ENCODE measurements at places on chromosomes 4 and X. TPM values are rescaled to one million over a fixed set of nuclear protein-coding genes. Genes with fewer than 3 reads are reported as not detected.

DNA sequence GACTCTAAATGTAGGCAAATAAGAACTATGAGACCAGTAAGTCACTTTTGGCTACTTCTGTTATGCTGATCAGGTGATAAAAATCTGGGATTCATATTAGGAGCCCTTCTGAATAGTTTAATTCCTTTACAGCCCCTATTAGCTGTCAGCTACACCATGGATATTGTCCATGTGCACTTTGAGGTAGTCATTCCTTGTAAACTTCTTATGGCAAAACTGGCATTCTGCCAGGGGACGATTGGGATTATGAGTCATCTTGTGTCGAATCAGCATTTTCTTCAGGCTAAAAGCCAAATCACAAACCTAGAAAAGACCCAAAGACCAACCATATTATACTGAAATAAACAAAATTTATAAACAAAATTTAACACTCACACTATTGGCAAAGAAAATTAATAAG, 227.6 kb downstream of the PRDM5 start:
- peaks cover 5% of the 10 kb centered on the region for H3K27me3 ChIP-seq
- no peaks in the 10 kb centered on the region for H3K4me1 ChIP-seq
- DNase-seq: no peak
- no peak overlapping the region for H3K27ac ChIP-seq

DNA sequence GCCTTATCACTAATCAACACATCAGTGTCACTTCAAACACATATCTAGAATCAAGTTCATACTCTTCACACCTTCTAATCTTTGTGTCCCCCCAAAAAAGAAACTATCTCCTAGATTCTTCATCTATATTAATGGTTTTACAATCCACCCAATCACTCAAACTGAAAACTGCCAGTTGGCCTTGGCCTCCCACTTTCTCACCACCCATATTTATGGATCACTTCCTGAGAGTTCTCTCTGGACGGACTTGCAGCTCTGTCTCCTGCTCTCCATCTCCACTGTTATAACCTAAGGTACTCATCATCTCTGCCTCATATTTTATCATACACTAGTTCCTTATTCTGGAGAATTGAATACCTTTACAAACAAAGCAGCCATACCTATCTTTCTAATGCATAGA, 106.1 kb upstream of the ATOH1 start:
- H3K4me1 ChIP-seq: no peaks in the 10 kb centered on the region
- no peak overlapping the region for H3K4me3 ChIP-seq
- no peak for DNase-seq
- no peaks in the 10 kb centered on the region for H3K27me3 ChIP-seq
- no peaks in the 10 kb centered on the region for H3K36me3 ChIP-seq

Gene PPEF1
- total RNA-seq: not detected

Gene EREG
- total RNA-seq: not detected

Gene AGTR2
- not detected for total RNA-seq

All from activated T-helper 2 cell treated with anti-CD3 and anti-CD28 coated beads, Interferon-gamma antibody, Interleukin-2, Interleukin-4, amounts not matched to agents 10 μg/mL and 5 μg/mL and 100 μg/mL, durations not matched to agents 14 hours and 24 hours and 36 hours (primary cell).